ENCODE measurements at places on chromosomes 12 and 14.

- H3K4me3 ChIP-seq: no peak overlapping the region
- H3K36me3 ChIP-seq: peaks cover 41% of the 10 kb centered on the region
- no peak overlapping the region for H3K27ac ChIP-seq
- no peak for DNase-seq
- H3K4me1 ChIP-seq: no peaks in the 10 kb centered on the region
Observed at GRCh38 chr12:118391836-118392235, 15.5 kb downstream of the SUDS3 start.

- peaks cover 2% of the 10 kb centered on the region for H3K27me3 ChIP-seq
- no peaks in the 10 kb centered on the region for H3K4me1 ChIP-seq
- H3K4me3 ChIP-seq: no peak overlapping the region
- DNase-seq: no peak
- H3K27ac ChIP-seq: no peak overlapping the region
Observed at GRCh38 chr14:76742185-76742584, 19.1 kb upstream of the VASH1 start.

GRCh38 chr12:3752096-3752709 lies 706 bp downstream of the CRACR2A start:
- peaks cover 17% of the 10 kb centered on the region for H3K4me1 ChIP-seq
- H3K27me3 ChIP-seq: peaks cover 7% of the 10 kb centered on the region
- H3K36me3 ChIP-seq: no peaks in the 10 kb centered on the region

- peak; percentile 36 for DNase-seq
Observed at GRCh38 chr14:95255487-95255886, 64.2 kb downstream of the CLMN start.

DNA sequence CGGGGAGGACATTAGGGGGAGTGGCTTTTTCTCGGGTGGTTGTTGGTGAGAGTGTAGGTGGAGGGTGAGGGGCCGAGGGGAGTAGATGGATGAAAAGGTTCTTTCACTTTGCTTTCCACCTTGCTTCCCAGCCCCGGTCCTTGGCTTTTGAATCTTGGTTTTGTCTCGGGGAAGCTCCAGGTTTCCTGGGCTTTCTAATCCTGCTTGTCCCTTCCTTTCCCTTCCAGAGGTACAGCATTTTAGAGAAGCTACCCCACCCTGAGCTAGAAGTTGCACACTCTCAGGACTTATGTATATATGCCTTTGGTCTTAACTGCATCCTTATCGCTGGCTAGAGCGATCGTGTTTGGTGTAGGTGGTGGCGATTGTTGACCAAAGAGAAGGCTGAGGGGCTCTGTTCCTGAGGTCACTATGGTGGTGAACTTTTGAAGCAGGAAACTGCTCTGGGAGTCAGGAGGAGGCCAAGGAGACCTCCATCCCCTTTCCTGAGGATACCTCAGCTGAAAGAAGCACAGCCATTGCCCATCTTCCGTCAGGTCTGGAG lies 862 bp downstream of the PIP4K2C start:
- peaks cover 11% of the 10 kb centered on the region for H3K27me3 ChIP-seq
- H3K4me3 ChIP-seq: peak overlapping the region; percentile 95
- peaks cover 18% of the 10 kb centered on the region for H3K4me1 ChIP-seq
- peak overlapping the region; percentile 83 for H3K27ac ChIP-seq
- peaks cover 13% of the 10 kb centered on the region for H3K36me3 ChIP-seq

GRCh38 chr14:101870273-101870939 lies 94.0 kb upstream of the DYNC1H1 start:
- H3K4me1 ChIP-seq: no peaks in the 10 kb centered on the region
- DNase-seq: no peak
- no peak overlapping the region for H3K4me3 ChIP-seq
- H3K27ac ChIP-seq: no peak overlapping the region

DNA sequence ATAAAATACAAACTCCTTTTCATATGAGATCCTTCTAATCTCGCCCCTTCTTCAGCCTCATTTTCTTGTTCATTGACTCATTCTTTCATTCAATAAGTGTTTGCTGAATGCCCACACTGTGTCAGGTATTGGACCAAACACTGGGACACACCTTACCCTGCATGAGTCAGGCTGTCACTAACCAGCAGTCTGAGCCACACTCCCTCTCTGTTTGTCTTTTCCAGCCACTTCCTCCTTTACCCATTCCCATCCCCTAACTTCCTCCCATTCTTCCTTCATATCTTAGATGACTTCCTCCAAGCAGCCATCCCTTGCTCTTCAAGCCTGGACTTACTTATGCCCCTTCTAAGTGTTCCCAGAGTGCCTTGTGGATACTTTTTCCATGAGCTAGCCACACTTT lies 27.0 kb upstream of the HIF1A start:
- H3K4me1 ChIP-seq: peaks cover 28% of the 10 kb centered on the region
- H3K27me3 ChIP-seq: peaks cover 6% of the 10 kb centered on the region
- H3K36me3 ChIP-seq: no peaks in the 10 kb centered on the region
- H3K4me3 ChIP-seq: no peak overlapping the region
- DNase-seq: no peak
- no peak overlapping the region for H3K27ac ChIP-seq

DNA sequence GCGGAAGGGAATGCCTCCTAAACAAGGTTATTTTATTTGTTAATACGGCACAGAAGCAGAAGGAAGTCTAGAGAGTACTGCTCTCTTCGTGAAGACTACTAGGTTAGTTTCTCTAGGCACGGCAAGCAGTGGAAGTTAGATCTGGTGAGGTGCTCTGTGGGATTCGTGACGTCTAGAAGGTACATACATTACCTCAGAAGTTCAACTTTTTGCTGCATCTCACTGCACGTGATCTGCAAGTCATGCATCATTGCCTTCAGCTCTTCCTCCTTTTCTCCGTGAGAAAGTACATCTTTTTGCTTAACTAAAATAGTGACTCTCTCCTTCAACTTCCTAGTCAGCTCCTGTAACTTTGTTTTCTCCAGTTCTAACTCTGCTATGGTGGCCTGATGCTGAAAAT lies 74.7 kb downstream of the NIN start:
- no peak for DNase-seq
- H3K27me3 ChIP-seq: no peaks in the 10 kb centered on the region
- H3K4me1 ChIP-seq: no peaks in the 10 kb centered on the region
- H3K36me3 ChIP-seq: peaks cover 14% of the 10 kb centered on the region

DNA sequence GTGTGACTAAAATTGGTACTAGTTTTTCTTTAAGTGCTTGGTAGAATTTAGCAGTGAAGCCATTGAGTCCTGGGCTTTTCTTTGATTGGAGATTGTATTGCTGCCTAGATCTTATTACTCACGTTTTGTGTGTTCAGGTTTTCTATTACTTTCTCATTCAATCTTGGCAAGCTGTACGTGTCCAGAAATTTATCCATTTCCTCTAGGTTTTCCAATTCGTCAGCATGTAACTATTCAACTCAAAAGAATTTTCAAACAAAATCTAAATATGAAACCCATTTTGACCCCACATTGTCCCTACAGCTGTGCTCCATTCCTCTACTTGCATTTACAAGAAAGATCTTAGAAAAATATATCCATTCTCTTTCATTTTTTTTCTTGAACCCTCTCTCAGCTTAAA lies 1613.4 kb upstream of the SEL1L start:
- no peak overlapping the region for H3K4me3 ChIP-seq
- no peak overlapping the region for H3K27ac ChIP-seq
- no peaks in the 10 kb centered on the region for H3K4me1 ChIP-seq
- DNase-seq: no peak
- no peaks in the 10 kb centered on the region for H3K27me3 ChIP-seq
- no peaks in the 10 kb centered on the region for H3K36me3 ChIP-seq

DNA sequence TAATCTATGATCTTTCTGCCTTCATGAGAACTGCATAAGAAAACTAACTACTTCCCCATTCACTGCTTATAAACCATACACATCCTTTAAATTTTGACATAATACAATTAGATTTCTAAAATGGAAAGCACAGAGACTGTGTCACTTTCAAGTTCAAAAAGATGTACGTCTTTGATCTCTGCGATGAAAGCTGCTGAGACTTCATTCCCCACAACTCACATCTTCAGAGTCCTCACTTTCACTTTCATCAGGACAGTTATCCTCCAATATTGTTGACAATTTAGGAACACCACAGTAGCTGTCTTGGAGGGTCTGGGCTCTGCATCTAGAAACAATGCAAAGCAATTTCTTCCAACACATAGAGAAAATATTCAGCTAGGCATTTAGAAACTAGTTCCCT lies 47.9 kb upstream of the KCNC2 start:
- H3K4me3 ChIP-seq: no peak overlapping the region
- no peaks in the 10 kb centered on the region for H3K36me3 ChIP-seq

- H3K36me3 ChIP-seq: no peaks in the 10 kb centered on the region
- peaks cover 8% of the 10 kb centered on the region for H3K4me1 ChIP-seq
- DNase-seq: no peak
- H3K27me3 ChIP-seq: peaks cover 9% of the 10 kb centered on the region
- H3K4me3 ChIP-seq: no peak overlapping the region
Observed at GRCh38 chr14:103885509-103885932, 38.1 kb upstream of the PPP1R13B start.

GRCh38 chr14:103704708-103705107 lies 10.5 kb downstream of the XRCC3 start:
- peak overlapping the region; percentile 47 for H3K4me3 ChIP-seq
- H3K4me1 ChIP-seq: peaks cover 32% of the 10 kb centered on the region
- no peak for DNase-seq
- peak overlapping the region; percentile 95 for H3K27ac ChIP-seq

DNA sequence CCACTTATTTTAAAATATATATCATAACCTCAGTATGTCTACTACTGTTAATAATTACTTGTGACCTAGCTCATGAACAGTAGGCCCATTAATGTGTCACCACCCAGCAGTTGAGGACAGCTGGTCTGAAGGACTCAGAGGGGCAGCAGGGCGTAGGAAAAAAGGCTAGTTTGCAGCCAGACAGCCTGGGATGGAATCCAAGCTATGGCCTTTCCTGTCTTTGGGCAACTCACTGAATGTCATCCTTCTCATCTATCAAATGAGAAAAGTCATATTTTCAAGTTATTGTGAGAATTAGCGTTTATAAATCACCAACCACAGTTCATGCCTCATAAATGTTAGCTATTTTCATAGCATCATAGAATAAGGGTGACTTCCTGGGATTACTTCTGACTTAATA lies 12.3 kb downstream of the DENND5B start:
- peaks cover 1% of the 10 kb centered on the region for H3K27me3 ChIP-seq
- peaks cover 8% of the 10 kb centered on the region for H3K4me1 ChIP-seq
- H3K36me3 ChIP-seq: no peaks in the 10 kb centered on the region
- H3K4me3 ChIP-seq: no peak overlapping the region
- H3K27ac ChIP-seq: no peak overlapping the region

DNA sequence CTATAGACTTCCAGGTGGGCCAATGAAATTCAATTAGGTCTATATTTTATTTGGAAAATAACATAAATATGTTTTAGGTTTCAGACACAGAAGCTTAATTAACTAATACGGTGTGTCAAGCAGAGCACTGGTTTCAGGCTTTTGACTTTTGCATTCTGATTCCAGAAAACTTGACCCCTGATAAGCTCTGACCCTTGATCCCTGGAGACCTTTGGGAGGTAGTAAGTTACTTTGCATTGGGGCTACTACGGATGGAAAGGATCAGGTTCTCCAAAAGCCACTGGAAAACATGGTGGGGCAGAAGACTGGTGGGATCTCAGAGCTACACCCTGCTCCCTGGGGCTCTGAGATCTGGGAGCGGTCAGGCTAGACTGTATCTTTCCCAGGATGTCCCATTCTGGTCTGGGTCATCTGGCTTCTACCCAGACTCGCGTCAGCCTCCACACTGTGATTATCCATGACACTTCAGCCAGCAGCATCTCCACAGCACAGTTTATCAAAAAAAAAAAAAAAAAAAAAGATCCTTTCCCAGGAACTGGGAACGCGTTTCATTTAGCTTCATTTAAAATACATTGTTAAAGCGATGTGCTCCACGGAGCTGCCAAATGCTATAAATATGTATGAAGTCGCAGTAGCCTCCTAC lies 17.8 kb upstream of the EMP1 start:
- no peak for DNase-seq
- H3K27me3 ChIP-seq: peaks cover 7% of the 10 kb centered on the region
- peak overlapping the region; percentile 75 for H3K4me3 ChIP-seq
- peak overlapping the region; percentile 99 for H3K27ac ChIP-seq

GRCh38 chr14:20803223-20803622 lies 579 bp upstream of the RNASE1 start:
- H3K4me1 ChIP-seq: peaks cover 53% of the 10 kb centered on the region
- H3K27ac ChIP-seq: no peak overlapping the region
- H3K4me3 ChIP-seq: no peak overlapping the region
- no peak for DNase-seq

- no peaks in the 10 kb centered on the region for H3K36me3 ChIP-seq
- H3K4me3 ChIP-seq: no peak overlapping the region
- no peaks in the 10 kb centered on the region for H3K27me3 ChIP-seq
- peak overlapping the region; percentile 46 for H3K27ac ChIP-seq
Observed at GRCh38 chr12:15700595-15700994, 88.6 kb downstream of the EPS8 start.

DNA sequence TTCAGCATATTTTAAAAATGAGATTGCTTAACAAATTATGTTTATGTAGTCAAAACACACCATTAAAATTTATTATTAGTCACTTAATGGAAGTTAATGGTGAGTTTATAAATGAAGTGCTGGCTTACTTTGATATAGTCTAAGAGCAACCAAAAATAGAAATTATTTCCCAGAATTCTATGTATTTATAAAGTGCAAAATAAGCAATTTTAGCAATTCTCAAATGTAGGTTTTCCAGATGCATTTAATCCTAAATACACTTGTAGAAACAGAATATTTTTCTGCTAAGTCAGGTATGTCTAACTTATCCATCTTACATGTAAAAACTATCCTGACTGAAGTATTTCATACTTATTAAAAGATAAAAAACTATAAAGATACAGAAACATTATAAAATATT lies 11.2 kb downstream of the LMO3 start:
- H3K27me3 ChIP-seq: no peaks in the 10 kb centered on the region
- DNase-seq: no peak
- H3K27ac ChIP-seq: no peak overlapping the region
- H3K4me3 ChIP-seq: no peak overlapping the region
- H3K4me1 ChIP-seq: no peaks in the 10 kb centered on the region
- H3K36me3 ChIP-seq: no peaks in the 10 kb centered on the region

- H3K27me3 ChIP-seq: no peaks in the 10 kb centered on the region
- no peak for DNase-seq
- H3K27ac ChIP-seq: no peak overlapping the region
- no peaks in the 10 kb centered on the region for H3K36me3 ChIP-seq
- H3K4me1 ChIP-seq: no peaks in the 10 kb centered on the region
Observed at GRCh38 chr14:52356025-52356424, 41.9 kb downstream of the PTGER2 start.

DNA sequence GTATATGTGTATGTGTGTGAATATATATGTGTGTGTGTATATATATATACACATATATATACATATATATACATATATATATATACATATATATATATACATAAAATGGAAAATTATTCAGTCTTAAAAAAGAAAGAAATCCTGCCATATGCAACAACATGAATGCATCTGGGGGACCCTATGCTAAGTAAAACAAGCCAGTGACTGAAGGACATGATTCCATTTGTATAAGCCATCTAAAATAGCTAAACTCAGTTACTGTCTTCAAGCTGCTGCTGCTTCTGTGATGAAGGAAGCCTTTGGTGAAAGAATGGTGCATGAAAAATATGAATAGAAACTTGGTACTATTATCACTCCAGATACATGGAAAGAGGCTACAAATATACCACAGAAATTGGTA lies 118.6 kb downstream of the ATXN7L3B start:
- no peak for DNase-seq
- no peaks in the 10 kb centered on the region for H3K27me3 ChIP-seq
- no peaks in the 10 kb centered on the region for H3K36me3 ChIP-seq
- no peak overlapping the region for H3K27ac ChIP-seq

All from endothelial cell (in vitro differentiated cells).